ENCODE measurements at places on chromosomes 1 and 21.
A peak's percentile ranks its signal among the peaks of the same experiment; 100 is the strongest.

- DNase-seq = no peak
These were observed 388.7 kb downstream of the USH2A start for GRCh38 chr1:216034506-216034905.

DNA sequence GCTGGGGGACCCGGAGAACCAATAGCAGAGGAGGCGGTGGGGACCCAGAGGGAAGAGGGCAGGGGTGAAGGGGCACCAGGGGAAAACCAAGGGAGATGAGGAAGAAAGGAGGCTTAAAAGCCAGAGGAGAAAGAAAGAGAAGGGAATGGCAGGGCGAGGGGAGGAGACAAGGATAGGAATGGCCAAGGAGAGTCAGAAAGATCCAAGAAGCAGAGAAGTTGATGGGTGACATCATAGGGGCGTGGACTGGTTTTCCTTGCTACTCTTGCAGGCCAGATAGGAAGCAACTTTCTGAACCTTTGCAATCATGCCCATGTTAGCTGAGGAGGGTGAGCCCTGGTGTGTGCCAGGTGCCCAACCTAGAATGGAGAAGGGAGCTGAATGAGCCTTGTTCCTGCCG, 5.4 kb downstream of the NPR1 start:
- no peak for DNase-seq

GRCh38 chr1:77506771-77507170, 175.7 kb downstream of the ZZZ3 start:
- no peak for DNase-seq

DNA sequence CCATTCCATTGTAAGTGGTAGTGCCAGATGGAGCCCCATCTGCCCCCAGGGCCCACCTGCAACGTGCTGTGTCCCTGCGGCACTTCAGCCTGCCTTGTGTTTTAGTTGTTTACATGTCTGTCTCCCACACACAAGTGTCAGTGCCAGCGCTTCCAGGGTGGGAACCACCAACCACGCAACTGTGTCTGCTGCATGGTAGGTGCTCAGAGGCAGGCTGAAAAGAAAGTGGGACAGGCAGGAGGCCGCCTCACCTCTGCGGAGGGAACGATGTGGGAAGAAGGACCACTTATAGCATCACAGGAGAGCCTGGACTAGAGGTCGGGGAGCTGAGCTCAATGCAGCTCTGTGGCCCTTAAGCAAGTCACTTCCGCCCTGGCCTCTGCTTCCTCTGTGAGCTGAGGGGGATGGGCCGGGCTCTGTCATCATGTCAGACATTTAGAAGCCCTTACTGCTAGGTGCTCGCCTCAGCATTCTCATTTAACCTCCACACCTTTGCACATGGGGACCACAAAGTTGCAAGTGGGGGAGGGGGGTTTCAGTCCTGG, 17.9 kb downstream of the SLC9A1 start:
- DNase-seq = no peak

DNA sequence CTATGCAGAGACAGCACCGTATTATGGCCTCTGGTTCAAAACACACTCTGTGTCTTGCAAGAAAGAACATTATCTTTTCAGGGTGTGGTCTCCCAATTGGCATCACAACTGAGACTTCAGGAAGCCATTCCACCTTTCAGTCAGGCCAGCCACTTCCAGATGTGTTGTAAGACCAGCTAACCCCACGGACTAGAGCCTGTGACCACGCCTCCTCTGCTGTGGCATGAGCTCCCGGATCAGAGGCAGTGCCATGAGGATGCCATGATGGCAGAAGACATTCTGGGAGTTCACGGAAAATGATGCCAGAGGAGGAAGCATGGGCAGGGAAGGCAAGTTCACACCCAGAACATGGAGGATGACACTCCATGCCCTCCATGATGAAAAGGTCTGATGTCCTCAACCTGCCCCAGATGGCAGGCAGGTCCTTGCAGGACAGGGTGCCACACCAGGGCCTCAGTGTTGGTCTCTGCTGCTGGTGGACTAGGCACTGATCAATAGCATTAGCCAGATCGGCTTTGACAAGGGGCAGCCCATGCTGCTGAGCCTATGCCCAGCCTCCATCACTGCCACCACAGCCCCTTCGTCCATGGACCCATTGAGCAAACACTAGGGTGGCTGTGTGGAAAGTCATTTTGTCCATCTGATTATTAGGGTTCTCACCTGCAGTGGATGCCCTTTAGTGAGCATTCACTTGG, 341.6 kb downstream of the MATN1 start:
- no peak for DNase-seq

- peak; percentile 81 for DNase-seq
These were observed 80.4 kb upstream of the AK4 start for GRCh38 chr1:65067491-65068201.

GRCh38 chr1:177333936-177334595, 163.3 kb downstream of the BRINP2 start:
- DNase-seq = no peak

GRCh38 chr1:52825868-52826267, 16.7 kb upstream of the ZYG11A start:
- no peak for DNase-seq

- DNase-seq = no peak
These were observed 141.2 kb downstream of the COL24A1 start for GRCh38 chr1:86015375-86015774.

- no peak for DNase-seq
These were observed 153.8 kb downstream of the MRPL39 start for GRCh38 chr21:25453524-25453923.

GRCh38 chr21:43602266-43603232, 56.7 kb downstream of the HSF2BP start:
- no peak for DNase-seq

- DNase-seq = no peak
These were observed 6.4 kb downstream of the CASZ1 start for GRCh38 chr1:10789803-10790702.

GRCh38 chr1:151618470-151618869, 6.6 kb downstream of the SNX27 start:
- no peak for DNase-seq

GRCh38 chr1:47578721-47579419, 141.0 kb downstream of the FOXD2 start:
- DNase-seq = no peak
